ENCODE measurements at places on chromosomes 2 and 18. TPM values are rescaled to one million over a fixed set of nuclear protein-coding genes. Genes with fewer than 3 reads are reported as not detected.

DNA sequence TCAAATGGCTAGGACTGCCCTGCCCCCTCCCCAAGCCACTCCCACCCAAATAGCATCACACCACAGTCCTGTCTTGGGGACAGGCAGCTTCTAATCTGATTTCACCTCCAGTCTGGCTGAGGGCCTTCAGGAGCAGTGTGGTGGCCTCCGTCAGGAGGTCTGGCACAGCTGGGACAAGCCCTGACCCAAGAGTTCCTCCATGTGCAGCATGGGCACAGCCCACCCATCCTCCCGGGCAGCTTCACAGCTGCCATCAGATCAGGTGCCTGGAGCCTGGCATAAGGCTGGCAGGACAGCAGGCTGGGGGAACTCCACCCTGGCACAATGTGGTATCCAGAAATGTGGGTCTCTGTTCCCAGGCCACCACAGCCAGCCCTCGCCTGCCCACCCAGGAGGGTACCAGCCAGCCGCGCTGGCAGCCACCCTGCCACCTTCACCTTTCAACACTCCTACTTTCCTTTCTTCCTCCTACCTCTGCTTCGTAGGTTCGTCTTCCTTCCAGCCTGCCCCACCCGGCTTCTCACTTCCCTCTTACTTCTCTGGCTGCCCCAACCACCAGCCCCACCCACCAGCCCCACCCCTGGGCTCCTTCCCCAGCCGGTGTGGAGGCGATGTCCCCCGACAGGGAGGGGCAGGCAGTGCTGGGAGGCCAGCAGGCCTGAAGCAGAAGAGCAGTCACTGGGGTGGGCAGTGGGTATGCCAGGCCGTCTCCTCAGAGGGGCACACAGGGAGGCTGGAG lies at the start of gene CAPG:
TSS of gene CAPG (minus strand) at position 522 of the 739 bp plus-strand sequence. CDS start 8,221 bp downstream, outside the sequence.
- no peak for DNase-seq

- peak; percentile 15 for DNase-seq
Measured at GRCh38 chr2:44016282-44016681, 20.5 kb upstream of the LRPPRC start.

DNA sequence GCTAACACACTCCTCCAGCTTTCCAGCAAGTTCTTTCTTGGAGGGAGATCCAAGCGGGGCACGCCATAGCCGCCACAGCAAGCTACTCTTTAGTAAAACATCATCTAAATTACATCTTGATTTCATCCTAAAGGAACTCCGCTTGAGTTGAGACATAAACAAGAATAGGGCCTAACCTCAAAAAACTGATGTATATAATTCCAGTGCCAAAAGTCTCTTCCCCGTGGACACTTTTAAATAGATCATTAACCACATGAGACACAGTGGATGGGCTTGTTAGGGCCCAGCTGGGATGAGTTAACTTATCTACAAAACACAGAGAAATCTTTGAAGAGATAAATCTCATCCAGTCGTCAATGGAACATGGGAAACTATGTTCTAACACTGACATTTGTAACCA lies 20.8 kb upstream of the MLPH start:
- DNase-seq, result peak; percentile 46

DNA sequence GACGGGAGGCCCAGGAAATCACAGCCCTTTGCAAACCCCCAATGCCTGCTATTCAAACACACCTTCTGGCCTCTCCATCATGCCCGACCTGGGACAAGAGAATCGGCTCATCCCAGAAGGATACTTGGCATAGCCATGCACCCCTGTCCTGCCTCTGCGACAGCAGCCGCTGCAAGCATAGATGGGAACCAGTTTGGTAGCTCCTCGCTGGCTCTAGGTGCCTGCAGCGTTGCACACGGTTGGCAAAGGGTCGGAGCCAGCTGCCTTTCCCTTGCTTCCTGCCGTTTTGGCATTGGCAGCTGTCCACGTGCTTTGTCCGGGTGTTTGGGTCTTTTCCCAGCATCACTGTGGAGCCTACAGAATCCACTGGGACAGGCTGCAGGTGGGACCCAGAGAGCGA lies 76.9 kb downstream of the TWIST2 start:
- no peak for DNase-seq

DNA sequence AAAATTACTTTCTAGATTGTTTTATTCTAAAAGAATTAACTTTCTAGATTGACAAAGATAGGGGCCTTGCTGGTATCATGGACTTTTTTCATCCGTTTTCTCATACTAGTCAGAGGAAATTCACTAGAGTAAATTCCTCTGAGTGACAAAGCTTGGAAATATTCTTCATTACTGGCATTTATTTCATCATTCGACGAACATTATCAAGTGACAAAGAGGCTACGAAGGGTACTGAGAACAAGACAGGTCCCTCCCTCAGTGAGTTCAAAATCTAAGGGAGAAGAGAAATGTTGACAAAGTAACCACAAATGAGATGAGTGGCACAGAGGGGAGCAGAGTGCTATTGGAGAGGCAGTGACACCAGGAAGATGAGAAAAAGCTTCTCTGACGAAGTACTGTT lies 4.3 kb downstream of the EPG5 start:
- no peak for DNase-seq

DNA sequence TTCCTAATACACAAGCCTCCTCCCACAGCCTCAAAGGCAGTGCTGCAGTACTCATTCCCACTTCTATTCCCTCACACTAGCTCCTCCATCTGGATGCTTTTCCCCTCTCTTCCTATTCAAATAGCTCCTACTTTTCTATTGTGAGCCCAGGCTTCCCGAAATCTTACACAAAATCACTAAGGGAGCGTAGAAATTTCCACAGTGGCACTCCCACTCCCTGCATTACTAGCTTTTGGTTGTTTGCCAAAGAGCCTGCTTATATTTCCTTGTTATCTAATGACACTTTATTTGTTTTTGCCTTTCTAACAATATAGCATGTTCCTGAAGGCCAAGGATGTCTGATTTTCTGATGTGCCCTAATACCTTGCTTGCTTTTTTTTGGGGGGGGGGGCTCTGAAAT lies 10.9 kb downstream of the EPAS1 start:
- no peak for DNase-seq

DNA sequence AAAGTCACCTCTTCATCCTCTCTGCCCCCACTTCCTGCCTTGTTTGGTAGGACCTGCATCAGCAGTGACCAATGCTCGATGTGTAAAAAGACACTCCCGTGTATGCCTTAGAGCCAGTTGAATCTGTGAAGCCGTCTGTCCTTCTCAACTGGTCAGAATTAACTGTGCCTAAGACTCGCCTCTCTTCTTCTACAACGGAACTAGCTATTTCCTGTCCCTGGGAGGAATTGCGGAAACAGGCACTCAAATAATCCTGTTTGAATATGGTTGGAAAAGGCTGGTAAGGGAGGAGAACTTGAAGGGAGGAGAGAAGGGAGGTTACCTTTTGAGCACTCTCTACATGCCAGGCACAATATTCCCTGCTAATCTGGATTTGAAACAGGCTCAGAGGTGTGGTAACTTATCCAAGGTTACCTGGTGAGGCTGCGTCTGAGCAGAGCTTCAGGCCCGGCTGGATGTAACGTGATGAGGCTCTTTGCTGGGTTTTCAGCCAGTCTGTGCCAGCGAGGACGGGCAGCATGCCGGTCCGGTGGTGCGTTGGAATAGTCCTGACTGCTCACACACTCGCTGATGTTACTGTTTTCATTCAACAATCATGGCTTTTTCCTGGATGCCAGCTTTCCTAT lies 127.0 kb downstream of the FAM168B start:
- DNase-seq, result no peak

DNA sequence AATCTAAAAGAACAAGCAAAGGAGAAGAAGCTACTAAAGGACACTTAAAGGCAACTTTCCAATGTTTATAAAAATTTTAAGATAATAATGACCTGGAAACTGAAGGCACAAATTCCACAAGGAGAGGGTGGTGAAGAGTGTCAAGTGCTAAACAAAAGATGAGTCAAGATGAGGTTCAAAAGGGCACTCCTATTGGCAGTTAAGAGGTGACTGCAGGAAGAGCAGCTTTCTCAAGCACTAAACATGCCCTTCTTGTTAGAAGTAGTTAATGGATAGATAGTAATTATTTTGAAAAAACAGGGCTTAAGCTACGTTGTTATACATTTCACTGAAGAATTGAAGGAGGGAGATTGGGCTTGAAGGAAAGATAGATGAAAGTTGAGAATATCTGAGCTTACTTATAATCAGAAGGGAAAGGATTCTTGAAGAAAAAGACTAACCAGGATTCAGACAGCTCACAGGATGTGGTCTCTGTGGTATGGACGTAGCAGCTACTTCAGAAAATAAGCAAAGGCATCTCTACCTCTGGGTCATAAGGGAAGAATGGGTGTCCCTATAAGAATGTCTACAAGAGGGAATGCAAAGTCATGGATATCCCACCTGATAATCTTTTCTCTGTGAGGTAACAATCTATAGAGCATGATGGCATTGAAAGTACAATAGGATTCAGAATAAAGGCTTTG lies 454.7 kb upstream of the SLC39A10 start:
- no peak for DNase-seq

GRCh38 chr2:223029287-223029686 lies 22.7 kb upstream of the KCNE4 start:
- no peak for DNase-seq

DNA sequence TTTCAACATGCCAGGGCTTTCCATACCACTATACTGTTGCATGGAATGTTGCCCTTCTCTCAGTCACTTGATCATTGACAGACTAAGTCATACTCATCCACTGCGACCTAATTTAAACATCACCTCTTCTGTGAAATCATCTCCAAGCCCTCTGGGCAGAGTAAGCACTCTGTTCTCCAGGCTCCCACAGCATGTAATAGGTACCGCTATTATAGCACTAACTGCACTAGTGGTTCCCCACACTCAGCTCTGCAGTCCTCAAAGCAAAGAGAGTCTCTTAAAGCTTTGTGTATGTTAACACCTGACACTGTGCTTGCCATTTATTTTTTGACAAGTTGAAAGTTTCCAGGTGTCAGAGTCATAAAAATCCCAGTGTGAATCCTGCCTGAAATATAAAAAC lies 947.2 kb downstream of the ERBB4 start:
- DNase-seq, result no peak

Gene FAM161A
- polyA plus RNA-seq, result 20.0 TPM

Gene KATNAL2
- 7.1 TPM for polyA plus RNA-seq

Gene IL1RL1
- 0.17 TPM for polyA plus RNA-seq

Gene LINC00305
- 0.46 TPM for polyA plus RNA-seq

Gene LYG2
- 0.54 TPM for polyA plus RNA-seq

Gene KDM3A
- polyA plus RNA-seq, result 52.7 TPM

Measured in right lung (tissue), 10 donors.